ENCODE measurements at places on chromosomes 16 and 17. TPM values are rescaled to one million over a fixed set of nuclear protein-coding genes. Genes with fewer than 3 reads are reported as not detected.

GRCh38 chr16:57185446-57185944 is 344 bp downstream of the PSME3IP1 start:
- no peak for DNase-seq

- DNase-seq = peak; percentile 44
Measured at GRCh38 chr17:49224198-49224996, 6.2 kb downstream of the PHOSPHO1 start.

DNA sequence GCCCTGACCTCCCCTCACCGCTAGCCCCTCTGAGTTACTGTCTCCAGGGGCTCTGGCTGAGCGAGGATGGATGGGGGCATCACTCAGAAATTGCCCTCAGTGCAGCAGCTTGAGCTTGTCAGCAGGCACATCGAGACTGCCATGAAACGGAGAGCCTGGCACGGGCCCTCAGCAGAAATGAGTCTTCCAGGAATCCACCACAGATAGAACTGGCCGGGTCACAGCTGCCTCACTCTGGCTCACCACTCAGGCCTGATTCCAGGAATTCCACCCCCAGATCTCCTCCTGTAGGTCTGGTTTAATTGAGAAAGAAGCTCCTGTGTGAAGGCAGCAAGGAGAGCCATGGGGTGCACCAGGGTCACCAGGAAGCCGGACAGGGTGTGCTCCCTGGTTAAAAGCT is 85.5 kb downstream of the GSG1L start:
- peak; percentile 83 for DNase-seq

GRCh38 chr17:30228011-30228410 is 7.5 kb downstream of the SLC6A4 start:
- DNase-seq = no peak

Gene KRT40
- total RNA-seq = not detected

Measured in osteoblast (primary cell).